ENCODE measurements at places on chromosomes 3 and 15.

- DNase-seq: no peak
These were observed 38.6 kb upstream of the APH1B start for GRCh38 chr15:63238796-63239195.

DNA sequence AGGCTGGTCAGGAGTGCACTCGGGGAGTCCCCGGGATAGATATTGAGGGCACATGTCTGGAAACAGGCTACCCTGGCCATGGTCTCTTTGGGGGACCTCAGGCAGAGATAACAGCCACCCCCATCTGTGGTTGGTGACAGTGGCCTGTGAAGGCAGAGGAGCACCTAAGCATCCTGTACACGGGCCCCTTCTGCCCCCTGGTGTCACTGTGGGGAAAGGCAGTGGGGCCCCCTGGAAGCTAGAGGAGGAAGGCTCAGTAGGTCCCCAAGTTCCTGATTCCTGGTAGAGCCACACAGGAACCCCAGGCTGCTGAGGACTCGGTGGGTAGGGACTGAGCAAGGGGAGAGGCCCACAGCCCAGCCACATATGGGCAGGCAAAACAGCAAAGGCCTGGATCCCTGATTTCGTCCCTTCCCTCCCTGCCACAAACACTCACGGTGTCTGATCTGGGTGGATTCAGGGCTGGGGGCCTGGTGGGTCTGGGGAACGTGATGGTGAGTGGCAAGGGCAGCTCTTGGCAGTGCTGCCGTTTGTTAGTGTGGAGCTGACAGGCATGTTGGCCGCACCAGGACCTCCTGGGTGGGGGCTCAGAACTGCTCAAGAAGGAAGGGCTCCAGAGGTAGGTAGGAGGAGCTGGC, 14.1 kb upstream of the CXCR6 start:
- DNase-seq: peak; percentile 45

DNA sequence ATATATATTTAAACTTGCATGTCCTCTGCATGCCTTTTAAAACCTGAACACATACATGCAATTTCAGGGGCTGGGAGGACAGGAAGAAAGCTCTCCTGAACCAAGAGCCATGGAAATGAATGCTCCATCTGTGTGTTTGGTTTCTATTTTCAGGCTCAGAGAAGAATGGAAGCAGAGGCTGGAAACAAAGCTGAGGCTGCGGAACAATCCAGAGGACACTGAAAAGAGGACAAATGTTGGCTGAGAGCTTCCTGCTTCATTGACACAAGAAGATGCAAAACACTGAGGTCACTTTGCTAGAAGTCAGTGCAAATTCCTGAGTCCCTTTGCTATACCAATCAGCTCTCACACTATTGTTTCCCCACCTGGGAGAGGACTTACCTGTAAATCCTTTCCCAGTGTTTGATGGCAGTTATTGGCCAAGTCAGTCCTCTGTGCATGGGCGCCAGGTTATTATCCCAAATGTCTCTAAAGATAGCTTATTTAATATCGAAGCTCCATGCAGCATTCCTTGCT, 12.7 kb downstream of the FAM240A start:
- no peak for DNase-seq

- no peak for DNase-seq
These were observed 1092.5 kb upstream of the EPHA6 start for GRCh38 chr3:95721938-95722337.

- DNase-seq: no peak
These were observed 25.3 kb downstream of the CMSS1 start for GRCh38 chr3:99842826-99843589.

GRCh38 chr3:32186097-32186496, 52.4 kb upstream of the CMTM8 start:
- DNase-seq: no peak

DNA sequence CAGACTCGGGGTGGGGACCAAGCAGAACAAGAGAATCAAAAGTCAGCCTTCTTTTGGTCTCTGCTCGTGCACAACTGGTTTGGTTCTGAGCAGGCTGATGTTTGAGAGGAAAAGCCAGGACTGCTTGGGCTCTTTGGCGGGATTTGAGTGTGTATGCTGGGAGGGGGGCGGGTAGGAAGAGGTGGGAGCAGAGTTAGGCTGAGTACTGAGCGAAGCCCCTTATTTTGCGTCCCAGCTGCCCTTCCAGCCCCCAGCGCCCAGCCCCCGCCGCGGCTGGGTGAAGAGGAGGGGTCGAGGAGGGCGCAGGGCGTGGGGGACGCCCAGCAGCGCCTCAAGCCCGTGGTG, 153.5 kb upstream of the GOLIM4 start:
- DNase-seq: no peak
